ENCODE measurements at places on chromosomes 2 and 18.
A peak's percentile ranks its signal among the peaks of the same experiment; 100 is the strongest.

GRCh38 chr2:37324786-37325624 is at the start of gene PRKD3:
TSS of gene PRKD3 (minus strand) at chr2:37324833. CDS start at chr2:37316524, 8,309 bp downstream.
- DNase-seq: peak; percentile 77

- peak; percentile 31 for DNase-seq
These were observed at the start of gene WDSUB1 for GRCh38 chr2:159285929-159286708. TSS of gene WDSUB1 (minus strand) at chr2:159286703. CDS start at chr2:159283069, 3,634 bp downstream.

- DNase-seq: no peak
These were observed 634 bp upstream of the MSGN1 start for GRCh38 chr2:17815468-17816184.

DNA sequence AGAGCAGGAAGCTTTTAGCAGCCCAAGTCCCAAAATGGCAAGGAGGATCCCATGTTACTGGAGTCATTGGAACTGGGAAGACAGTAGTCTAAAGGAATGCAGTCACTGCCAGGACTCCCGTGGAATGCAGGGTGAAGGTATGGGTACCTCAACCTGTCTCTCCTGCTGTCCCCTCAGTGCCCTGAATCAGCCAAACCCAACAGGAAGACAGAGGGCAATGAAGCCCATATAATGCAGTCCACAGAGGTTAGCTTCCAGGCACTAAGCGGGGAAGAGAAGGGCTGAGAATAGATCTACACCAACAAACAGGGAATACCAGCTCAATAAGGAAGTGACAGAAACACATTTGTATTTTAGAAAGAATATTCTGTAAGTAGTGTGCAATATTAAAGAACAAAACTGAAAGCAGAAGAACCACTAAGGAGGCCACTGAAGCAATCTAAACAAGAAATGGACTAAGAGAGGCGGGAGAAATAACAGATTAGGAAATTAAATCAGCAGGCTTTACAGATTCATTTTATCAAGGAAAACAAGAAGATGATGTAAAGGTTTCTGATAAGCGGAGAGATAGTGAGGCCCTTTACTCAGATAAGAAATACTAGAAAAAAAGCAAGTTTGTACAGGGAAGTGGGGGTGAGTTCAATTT is 8.3 kb downstream of the NEMP2 start:
- DNase-seq: no peak

GRCh38 chr2:42281416-42282081 is 79.5 kb downstream of the COX7A2L start:
- DNase-seq: no peak

DNA sequence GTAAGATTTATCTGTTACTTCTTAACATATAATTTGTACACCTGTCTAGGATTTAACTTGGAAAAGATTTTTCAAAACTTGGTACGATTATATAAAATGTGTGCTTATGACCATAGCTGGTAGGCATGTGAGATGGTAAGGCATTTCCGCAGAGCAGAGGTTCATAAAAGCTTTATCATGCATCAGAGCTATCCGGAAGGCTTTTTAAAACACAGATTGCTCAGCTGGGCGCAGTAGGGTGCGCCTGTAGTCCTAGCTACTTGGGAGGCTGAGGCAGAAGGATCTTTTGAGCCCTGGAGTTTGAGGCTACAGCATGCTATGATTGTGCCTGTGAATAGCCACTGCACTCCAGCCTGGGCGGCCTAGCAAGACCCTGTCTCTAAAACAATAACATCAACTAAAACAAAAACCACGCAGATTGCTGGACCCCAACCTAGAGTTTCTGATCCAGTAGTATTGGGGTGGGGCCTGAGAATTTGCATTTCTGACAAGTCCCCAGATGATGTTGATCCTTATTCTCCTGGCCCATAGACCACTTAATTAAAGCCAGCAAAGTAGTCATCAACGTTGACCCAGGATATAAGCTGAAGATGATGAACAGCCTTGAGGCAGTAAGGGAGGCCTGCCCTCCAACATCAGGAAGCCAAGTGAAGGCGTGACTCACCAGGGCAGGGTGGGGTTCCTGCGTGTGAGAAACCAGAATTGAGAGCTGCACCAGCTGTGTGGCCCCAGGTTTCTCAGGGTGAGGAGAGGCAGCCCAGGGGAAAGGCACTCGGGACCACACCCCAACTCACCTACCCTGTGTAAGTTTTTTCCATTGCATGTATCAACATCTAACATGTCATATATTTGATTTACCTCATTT is 21.6 kb upstream of the SLC20A1 start:
- DNase-seq: peak; percentile 74

DNA sequence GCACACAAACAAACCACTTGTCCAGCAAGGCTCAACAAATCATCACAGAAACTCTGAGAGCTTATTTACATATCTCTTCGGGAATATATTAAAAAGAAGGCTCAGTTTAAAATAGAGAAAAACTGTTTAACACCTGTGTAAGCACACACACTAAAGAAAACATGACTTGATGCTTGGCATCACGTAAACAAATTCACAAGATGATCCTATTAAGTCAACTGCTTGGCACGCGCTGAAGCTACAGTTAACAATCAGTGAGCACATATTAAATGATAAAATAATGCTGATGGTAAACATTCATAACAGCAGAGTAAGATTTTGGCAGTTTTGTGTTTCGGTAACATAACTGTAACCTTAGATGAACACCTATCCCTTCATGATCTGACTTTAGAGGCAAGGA is 4.3 kb upstream of the HES6 start:
- no peak for DNase-seq

DNA sequence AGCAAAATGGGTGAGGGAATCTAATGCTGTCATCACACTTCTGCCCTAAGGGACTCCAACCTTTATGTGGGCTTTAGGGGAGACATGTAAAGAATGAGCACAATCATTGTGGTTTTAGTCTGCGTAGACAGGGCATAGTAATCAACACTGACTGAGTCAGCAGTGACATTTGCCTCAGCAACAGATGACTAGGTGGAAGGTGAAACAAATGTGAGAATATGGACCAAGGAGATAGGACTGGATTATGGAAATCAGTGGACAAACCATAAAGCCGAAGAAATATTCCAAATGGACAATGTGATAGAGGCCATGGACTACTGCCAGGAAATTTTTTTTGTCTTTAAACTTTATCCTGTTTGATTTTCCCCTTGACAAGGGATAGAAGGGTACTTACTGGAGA is 83.9 kb downstream of the PDK1 start:
- DNase-seq: peak; percentile 89

DNA sequence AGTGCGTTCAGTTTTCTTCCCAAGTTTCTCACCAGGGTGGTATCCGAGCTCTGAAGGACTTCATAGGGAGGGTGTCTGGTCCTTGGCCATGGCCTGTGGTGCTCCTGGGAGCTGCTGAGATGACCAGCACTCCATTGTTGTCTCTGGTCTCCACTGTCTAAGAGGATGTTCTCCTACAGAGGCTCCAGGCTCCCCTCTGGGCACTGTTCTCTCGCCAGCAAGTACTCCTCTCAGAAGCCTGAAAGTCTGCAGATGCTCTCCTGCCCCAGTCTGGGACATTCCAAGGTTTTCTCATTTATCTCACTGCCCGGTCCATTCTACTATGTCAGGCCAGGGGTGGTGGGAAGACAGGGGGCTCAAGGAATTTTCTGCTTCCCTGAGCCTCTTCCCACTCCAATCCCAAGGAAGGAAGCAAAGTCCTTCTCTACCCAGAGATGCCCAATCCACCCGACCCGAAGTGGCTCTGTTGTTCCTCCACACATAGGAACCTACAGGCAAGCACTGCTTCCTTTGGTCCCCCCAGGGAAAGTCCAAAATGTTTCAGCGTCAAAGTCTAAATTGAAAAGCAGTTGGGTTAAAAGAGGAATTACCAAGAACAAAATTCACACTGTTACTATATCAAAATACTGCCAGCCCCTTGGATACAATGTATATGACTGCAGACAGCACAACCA is 110.5 kb downstream of the GYPC start:
- DNase-seq: no peak

- DNase-seq: no peak
These were observed 8.2 kb upstream of the SLC39A10 start for GRCh38 chr2:195648787-195649186.

GRCh38 chr2:227824711-227825110 is 11.1 kb downstream of the CCL20 start:
- DNase-seq: no peak

- DNase-seq: no peak
These were observed 5.1 kb upstream of the PTPRM start for GRCh38 chr18:7561909-7562460.

DNA sequence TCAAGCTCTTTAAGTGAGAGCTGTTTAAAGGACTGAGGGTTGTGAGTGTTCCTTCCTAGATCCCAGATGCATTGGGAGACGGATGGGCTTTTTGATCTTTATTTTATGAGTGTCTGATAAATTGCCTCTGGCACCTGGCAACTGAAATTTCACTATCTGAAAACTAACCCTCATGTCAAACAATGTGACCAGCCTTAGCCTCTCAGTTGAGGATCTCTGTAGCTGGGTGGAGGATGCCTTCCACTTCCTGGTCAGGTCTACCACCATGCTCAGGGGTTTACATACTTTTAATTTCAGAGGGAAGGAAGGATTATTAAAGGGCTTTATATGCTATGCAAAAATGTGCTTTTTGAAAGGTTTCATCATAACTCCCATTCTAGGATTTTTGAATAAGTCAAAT is 70.5 kb upstream of the NT5C1B start:
- no peak for DNase-seq

- peak; percentile 53 for DNase-seq
These were observed 160.2 kb downstream of the TAF4B start for GRCh38 chr18:26386441-26386840.

DNA sequence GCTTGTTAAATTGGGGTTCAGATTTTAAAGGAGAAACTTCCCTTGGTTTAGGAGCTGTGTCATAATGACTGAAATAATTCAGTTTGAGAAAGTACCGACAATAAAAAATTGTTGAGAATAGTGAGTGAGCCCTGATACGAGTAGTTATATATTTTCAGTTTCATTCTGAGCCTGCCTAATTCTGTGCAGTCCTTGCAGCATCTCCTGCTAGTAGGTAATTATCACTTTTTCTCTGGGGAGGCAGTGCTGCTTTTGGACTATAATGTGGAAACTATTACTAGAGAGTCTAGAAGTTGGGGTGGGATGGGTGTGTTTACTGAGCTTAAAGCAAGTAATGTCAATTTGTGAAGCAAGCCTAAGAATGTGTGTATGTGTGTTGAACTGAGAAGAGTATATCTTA is 21.7 kb downstream of the ZNF638 start:
- no peak for DNase-seq

DNA sequence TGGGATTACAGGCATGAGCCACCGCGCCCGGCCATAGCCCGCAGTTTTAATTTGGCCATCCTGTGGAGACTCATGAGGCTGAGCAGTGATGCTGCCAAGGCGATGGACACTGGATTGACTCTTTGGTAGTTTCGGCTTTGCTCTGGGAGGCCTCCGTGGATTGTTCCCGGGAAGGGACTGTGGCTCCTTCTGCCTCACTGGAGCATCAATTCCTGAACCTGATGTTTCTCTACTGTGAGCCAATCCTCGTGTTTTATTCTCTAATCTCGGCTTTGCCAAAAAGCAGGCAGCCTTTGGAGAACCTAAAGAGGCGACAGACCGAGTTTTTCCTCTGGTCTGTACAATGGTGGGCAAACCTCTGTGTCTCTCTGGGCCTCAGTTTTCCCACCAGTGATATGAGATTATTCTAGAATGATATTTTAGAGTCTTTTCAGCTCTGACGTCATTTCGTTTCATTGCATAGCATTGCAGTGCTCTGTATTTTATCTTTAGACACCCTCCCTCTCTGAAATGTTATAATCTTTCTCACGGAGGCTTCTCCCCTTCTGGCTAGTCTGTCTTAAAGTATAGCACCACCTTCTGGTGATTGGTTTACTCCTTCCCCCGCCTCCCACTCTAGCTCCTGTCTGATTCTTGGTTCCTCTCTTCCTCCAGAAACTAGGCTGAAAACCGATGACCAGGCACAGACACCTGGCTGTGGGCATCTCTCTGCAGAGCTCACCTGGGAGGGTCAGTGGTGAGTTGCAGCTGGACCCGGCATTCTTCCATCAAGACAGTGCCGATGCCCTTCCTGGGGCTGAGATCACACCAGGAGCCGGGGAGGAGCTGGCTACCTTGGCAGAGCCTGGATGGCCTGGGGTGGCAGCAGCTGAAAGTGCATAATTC is 341.3 kb downstream of the MYCN start:
- peak; percentile 3 for DNase-seq

GRCh38 chr2:224025874-224026273 is 13.2 kb downstream of the SERPINE2 start:
- DNase-seq: peak; percentile 15

GRCh38 chr2:1481406-1482252 is 68.4 kb downstream of the TPO start:
- DNase-seq: no peak

DNA sequence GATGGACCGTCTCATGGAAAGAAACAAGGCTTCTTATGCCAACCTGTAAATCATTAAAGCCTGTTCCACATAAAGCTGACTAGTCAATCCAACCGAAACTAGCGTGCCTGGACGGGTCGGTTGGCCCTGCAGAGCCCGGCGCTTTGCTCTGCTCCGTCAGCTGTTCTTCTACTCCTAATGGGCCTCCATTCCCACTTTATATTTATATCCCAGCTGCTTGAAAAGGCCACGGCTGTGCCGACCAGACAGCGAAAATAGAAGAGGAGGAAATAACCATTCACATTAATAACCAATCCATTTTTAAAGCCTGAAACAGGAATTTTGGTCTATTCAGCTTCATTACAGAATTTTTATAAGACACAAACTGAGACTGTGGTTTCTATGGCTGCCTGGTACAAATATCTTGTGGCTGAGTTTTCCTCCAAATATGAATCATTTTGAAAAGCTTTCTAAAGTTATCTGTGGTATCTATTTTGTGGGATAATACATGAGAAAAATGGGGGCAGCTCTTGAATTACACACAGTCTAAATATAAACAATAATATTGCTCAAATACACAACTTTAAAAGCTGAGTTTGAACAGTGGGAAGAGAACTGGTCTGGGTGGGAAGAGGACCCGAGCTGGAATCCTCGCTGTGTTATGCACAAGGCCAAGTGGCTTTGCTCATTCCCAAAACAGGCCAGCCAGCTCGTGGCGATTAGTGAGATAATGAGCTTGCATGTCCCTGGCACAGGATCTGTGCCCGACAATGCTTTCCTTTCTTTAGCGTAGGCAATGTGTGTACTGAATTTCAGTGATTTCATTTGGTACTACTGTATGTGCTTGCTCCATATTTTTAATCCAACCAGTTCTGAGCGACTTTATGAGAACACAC is 10.5 kb upstream of the FAM124B start:
- peak; percentile 68 for DNase-seq

- peak; percentile 35 for DNase-seq
These were observed 52.1 kb downstream of the NCK2 start for GRCh38 chr2:105796791-105797190.

GRCh38 chr18:34871435-34871834 is 161.3 kb downstream of the DTNA start:
- DNase-seq: no peak

GRCh38 chr2:20128506-20129330 is 77.3 kb upstream of the LAPTM4A start:
- no peak for DNase-seq

- DNase-seq: no peak
These were observed 103.3 kb upstream of the GATA6 start for GRCh38 chr18:22066083-22066485.

GRCh38 chr18:6557057-6557769 is 142.5 kb upstream of the L3MBTL4 start:
- DNase-seq: peak; percentile 28
